ENCODE measurements at places on chromosomes 11 and 22.

- no peak for DNase-seq
Measured at GRCh38 chr22:19397734-19398104, 33.8 kb downstream of the HIRA start.

DNA sequence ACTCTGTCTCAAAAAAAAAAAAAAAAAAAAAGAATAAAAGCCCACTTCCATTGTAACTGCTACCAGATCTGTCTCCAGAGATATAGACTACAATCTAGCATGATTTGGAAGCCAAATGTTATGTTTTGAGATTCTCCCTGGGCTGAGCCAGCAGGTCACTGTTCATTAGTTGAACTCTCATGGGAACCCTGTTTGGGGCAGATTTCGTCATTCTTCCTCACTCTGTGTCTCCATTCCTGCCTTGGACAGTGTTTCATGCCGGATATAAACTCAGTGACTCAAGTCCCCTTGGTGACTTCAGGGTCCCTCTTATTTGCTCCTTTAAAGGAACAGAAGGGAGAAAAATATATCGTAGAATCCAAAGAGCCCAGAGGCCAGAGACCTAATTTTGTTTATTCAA, 378.1 kb downstream of the LARGE1 start:
- no peak for DNase-seq

DNA sequence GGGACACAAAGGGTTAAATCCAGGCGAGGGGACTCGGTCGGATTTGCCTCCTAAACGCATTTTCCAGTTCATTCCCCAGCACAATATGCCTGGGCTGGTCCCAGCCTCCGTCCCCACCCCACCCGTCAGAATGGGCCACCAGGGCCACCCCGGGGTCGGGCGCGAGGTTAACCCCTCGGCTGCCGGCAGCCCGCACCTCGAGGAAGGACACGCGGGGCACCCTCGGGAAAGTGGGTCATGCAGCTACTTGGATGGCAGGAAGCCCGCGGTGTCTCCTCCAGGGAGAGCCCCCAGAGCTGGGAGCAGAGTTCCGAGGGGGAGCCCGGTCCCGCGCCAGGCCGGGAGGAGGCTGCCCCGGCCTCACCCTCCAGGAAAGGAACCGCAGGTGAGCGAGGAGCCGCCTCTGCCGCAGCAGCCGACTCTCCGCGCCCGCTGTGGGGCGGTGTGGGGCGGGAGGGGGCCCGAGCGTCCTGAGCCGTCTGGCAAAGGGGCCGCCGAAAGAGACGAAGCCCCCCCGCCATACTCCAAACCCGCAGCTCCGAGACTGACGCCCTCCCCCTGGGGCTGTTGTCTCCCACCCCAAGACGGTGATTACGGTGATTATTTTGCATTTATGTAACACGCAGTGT, 1.4 kb downstream of the NECTIN1 start:
- peak; percentile 21 for DNase-seq

DNA sequence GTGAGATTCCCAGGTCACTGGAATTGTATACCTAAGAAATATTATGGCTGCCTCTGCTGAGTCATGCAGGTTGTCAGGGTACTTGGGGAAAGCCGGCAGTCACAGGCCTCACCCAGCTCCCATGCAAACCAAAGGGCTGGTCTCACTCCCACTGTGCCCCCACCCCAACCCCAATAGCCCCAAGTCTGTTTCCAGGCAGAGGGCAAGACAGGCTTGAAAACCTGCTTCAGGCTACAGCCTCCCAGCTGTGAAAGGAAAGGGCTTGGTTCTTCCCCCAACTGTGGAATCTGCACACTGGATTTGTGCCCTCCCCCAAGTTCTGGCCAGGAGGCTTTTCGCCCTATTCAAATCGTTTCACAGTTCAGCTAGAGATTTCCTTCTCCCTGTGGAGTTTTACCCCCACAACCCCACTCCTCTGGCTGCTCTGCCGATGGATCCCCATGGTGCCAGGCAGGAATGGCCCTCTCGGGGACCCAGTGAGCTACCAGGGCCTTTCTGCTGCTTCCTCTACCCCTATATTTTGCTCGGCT, 37.0 kb upstream of the ABTB2 start:
- no peak for DNase-seq

- DNase-seq, result no peak
Measured at GRCh38 chr11:60377401-60378136, 763 bp upstream of the MS4A7 start.

- no peak for DNase-seq
Measured at GRCh38 chr22:17314487-17314886, 54.8 kb upstream of the CECR2 start.
